ENCODE measurements at places on chromosomes 1 and 21.
A peak's percentile ranks its signal among the peaks of the same experiment; 100 is the strongest.

DNA sequence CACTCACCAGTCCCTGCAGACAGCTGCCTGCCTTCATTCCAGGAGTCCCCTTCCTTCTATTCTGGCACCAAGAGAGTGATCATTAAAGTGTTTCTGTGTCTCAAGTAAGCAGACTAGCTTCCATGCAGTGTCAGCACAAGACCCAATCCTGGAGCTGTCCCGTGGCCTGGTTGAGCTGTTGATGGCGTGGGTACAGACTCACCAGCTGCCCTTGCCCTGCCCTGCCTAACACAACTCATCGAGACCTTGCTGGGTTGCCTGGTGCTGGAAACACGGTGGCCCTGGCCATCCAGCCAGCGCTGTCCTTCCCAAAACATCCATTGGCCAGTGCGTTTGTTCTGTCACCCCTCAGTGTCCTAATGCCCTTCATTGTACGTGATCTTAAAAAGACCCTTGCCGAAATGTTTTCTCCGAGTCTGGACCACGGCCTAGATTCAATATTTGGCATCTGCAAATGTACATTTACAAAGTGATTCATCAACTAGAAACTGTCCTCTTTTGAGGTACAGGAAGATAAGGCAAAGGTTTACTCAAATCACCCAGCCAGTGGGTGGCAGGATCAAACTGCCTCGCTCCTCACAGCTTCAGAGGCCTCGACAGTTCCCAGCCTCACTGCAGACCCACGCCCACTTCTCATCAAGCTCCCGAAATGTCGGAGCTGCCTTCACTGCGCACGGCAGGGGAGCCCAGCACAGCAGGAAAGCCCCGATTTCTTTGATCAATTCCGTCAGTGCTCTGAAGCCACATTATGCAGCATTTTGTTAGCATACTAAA, 494.2 kb downstream of the KIF26B start:
- DNase-seq, result no peak

GRCh38 chr21:34190576-34191321, 117.4 kb downstream of the MRPS6 start:
- no peak for DNase-seq

GRCh38 chr21:43957611-43958362, 54.3 kb upstream of the TRAPPC10 start:
- no peak for DNase-seq

DNA sequence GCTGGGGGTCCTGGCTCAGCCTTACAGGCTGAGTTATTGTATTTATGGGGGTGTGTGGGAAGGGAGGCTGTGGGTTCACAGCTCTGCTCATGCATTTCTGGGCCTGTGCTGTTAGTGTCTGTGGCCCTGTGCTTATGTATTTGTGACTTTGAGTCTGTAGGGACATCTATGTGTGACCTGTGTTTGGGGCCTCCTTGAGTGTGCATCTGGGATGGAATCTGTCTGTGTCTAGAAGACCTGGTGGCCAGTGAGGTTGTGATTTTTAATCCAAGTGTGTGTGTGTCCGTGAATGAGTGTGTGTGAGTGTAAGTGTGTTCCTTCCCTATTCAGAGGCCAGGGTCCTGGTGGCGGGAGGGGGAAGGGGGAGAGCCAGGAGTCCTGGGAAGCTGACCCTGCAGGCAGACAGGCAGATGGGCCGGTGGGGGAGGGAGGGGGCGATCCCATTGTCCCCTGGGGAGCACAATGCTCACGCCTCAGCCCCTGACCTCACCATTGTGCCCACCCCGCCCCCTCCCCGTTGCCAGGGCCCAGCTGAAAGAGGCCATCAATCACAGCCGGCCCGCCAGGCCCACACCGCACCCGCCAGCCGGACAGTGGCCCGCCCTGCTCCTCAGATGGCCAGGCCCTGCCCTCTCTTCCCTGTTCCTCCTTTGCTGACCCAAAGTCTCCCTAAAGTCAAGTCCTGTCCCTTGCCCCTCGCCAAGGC, 19.6 kb downstream of the SLC27A3 start:
- no peak for DNase-seq

GRCh38 chr1:199616947-199617346, 410.6 kb upstream of the NR5A2 start:
- no peak for DNase-seq

- peak; percentile 94 for DNase-seq
Measured at GRCh38 chr1:234604495-234605398, 5.2 kb downstream of the IRF2BP2 start.

DNA sequence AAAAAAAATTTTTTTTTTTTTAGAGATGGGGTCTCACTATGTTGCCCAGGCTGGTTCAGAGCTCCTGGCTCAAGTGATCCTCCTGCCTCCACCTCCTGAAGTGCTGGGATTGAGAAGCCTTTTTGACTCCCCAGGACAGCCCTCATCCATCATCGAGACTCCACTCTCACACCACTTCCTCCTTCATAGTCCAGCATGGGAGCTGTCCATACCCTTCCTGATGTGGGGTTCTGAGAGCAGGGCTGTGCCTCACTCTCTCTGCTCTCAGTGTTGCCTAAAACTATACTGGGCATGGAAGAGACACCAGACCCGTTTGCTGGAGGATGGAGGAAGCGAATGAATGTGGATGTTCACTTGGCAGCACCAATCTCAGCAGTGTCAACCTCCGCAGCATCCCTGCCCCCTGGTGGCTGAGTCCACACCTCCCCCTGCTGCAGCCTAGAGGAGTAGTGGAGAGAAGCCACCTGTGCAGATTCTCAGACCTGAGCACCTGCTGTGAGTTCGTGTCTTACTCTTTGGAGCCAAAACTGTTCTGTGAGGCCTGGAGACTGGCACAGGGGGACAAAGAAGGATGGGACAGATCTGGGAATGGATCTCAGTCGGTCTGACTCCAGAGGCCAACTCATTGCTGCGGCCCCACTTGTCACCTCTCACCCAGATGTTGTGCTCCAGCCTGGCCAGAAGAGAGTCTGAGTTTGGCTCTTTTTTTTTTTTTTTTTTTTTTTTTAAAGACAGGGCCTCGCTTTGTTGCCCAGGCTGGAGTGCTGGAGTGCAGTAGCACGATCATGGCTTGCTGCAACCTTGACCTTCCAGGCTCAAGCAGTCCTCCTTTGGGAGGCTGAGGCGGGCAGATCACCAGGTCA, 17.7 kb downstream of the TINAGL1 start:
- DNase-seq, result peak; percentile 80

- DNase-seq, result no peak
Measured at GRCh38 chr21:37877171-37877570, 39.1 kb downstream of the KCNJ6 start.

DNA sequence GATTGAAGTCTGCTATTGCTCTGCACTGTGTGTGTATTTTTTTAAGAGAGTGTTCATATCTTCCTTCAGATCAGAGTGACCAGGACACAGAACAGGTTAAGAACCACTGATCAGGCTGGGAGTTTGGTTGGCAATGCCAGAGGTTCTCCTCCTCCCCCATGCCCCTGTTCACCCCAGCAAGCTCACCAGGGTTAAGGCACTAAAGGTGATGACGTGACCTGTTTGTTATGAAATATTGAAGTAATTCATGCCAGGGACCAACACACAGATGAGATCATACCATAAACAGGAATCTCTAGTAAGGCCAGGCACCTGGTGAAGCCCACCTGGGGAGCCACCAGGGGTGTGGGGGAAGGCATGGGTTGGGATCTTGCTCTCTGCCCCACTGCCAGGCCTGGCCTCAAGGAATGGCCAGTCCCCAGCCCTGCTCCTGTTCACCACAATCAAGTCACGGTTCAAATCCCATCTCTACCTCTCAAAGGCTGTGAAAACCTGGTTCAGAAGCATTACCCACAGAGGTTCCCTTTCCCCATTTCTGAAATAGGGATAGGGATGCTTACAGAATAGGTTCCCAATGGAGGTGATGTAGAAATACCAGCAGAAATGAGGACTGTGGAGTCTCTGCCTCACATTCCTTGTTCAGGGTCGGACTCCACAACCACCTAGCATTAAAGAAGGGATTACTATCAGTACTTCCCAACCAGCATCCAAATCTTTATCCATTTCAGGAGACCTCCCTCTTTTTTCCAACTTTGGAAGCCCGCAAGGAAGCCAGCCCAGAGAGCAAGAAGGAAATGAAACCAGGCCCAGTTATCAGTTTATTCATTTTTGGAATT, 2.4 kb downstream of the ID3 start:
- no peak for DNase-seq

- DNase-seq, result peak; percentile 56
Measured at GRCh38 chr1:99737016-99737415, 29.4 kb downstream of the FRRS1 start.

DNA sequence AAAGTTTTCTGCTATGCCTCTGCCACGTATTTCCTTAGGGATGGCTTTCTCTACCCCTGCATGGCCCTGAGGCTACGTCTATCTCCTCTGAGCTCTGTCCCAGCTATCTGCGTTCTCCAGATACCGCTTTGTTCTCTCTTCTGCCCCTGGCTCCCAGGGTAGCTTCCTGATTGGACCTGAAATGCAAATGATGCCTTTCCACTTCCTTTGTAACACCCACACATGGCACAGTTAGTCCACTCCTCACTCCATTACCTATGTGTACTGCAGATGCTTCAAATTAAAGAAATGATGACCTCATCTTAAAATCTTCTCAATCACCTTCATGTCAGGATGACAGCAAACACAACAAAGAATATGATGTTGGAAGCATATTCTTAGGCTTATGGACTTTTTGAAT, 138.6 kb upstream of the POGK start:
- no peak for DNase-seq

DNA sequence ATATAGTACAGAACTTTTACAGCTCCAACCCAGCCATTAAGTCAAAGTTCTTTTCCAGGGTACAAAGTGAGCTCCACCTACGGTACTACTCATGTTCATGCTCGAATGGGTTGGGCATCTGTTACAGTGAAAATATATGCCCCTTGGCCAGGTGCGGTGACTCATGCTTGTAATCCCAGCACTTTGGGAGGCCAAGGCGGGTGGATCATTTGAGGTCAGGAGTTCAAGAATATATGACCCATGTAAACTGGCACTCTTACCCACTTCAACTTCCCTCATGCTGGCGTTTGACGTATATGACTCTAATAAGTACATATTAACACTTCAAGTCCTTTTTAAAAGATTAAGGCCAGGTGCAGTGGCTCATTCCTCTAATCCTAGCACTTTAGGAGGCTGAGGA, 71.3 kb upstream of the PKN2 start:
- no peak for DNase-seq

GRCh38 chr1:13751985-13752384, 52.0 kb downstream of the PRDM2 start:
- no peak for DNase-seq

- no peak for DNase-seq
Measured at GRCh38 chr1:63621075-63621474, 27.9 kb downstream of the PGM1 start.

GRCh38 chr1:208225954-208226937, 17.9 kb downstream of the PLXNA2 start:
- DNase-seq, result peak; percentile 61

- DNase-seq, result no peak
Measured at GRCh38 chr1:92315766-92316599, 17.1 kb downstream of the RPAP2 start.

DNA sequence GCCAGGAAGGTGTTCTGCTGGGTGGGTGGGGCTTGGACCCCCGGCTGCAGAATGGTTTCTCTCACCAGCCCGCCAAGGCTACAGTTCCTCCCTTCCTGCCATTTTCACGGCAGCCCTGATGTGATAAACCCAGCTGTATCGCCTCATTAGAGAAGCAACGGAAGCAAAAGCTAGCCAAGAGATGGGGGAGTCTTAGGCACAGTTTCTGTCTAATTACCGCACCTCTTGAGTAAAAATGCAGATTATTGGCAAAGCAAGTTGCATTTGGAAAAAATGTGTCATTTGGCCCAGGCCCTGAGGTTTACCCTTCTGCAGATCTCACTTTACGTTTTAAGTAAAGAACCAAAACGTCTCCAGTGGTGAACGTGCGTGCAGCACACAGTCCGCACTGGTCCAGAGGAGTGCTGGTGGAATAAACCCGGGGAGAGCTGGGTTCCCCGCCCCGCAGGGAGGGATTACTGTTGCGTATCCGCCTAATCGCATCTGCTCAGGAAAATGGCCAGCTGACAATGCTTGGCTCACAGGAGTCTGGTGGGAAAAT, 109.9 kb downstream of the GALNT2 start:
- DNase-seq, result peak; percentile 72

GRCh38 chr1:111221633-111222291, 5.8 kb upstream of the CHI3L2 start:
- peak; percentile 84 for DNase-seq

DNA sequence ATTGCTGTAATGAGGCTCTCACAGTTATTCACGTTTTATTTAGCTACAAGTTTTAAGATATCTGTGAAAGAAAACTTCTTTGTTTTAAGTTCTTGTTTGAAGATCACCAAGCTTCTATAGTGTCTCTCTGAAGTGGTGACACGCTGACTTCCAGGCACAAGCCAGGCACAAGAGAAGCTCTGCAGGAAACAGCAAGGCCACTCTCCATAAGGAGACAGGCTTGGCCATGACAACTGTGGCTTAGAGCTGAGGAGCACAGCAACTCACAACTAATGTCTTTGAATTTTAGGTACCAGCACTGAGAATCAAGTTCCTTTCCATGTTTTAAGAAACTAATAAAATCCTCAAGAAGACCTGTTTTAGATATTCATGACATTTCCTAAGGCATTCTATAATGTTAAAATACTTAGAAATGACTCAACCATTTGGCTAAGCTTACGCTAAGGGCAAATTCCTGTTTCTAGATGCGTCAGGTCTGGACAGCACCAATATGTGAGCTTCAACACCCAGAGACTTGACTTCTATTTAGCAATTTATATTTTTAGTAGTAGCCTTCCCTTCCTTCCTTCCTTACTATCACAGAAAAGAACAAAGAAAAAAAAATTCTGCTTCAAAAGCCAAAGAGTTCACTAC, 40.2 kb downstream of the APP start:
- no peak for DNase-seq

Measured in hematopoietic multipotent progenitor cell treated with erythropoietin and hydrocortisone succinate and interleukin-3 and kit ligand, for 6 days (in vitro differentiated cells).